ENCODE measurements at places on chromosomes 5 and 9. TPM values are rescaled to one million over a fixed set of nuclear protein-coding genes. Genes with fewer than 3 reads are reported as not detected.

Gene RBM27
- 7.5 TPM for total RNA-seq

Gene CER1
- total RNA-seq, result not detected

Gene C6
- not detected for total RNA-seq

Gene TAF11L5
- total RNA-seq, result not detected

Gene HSPA5
- total RNA-seq, result 119 TPM

Gene DOK3
- total RNA-seq, result 3.3 TPM

DNA sequence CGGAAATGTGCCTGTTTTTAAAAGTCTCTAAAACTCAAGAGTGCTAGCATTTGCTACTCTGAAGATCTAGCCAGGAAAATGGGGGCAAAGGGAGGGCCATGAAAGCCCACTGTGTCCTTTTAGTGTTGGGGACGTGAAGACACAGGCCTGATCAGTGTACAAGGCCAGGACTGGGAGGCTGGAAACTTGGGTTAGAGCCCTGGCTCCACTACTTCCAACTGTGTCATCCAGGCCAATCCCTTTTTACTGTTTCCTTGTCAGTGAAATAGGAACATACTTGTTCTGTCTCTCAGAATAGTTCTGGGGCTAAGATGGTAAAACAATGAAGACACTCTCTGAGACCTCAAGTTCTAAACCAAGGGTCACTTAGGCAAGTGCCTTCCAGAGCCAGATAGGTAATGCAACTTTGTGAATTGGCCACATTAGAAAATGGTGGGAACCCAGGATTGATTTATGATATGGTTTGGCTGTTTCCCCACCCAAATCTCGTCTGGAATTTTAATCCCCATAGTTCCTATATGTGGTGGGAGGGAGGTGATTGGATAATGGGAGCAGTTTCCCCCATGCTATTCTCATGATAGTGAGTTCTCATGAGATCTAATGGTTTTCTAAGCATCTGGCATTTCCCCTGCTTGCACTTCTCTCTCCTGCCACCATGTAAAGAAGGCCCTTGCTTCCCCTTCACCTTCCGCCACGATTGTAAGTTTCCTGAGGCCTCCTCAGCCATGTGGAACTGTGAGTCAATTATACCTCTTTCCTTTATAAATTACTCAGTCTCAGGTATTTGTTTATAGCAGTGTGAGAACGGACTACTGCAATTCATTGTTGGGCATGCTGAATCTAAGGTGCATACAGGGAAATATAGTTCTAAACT lies 30.4 kb upstream of the B4GALT1 start:
- ATAC-seq, result peak; percentile 26

DNA sequence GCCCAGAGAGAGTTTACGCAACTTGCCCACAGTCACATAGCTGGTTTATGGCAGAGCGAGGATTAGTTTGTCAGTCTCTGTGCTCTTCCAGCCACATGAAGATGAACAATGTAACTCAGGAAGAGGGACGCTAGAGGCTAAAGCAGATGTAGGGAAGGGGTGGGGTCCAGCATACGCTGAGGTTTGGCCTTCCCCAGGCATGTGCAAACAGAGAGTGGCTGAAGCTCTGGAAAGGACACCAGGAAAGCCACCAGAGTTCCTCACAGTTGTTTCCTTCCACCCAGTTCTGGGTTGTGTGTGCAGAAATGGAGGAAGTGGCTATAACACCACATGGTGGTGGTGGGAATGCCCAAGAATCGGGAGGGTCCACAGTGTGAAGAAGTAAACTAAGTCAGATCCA lies 60.0 kb downstream of the SNX18 start:
- no peak for ATAC-seq

GRCh38 chr9:125747053-125747764 lies at the start of gene PBX3:
PBX3 (plus strand) TSS chr9:125747373.
- peak; percentile 5 for ATAC-seq

DNA sequence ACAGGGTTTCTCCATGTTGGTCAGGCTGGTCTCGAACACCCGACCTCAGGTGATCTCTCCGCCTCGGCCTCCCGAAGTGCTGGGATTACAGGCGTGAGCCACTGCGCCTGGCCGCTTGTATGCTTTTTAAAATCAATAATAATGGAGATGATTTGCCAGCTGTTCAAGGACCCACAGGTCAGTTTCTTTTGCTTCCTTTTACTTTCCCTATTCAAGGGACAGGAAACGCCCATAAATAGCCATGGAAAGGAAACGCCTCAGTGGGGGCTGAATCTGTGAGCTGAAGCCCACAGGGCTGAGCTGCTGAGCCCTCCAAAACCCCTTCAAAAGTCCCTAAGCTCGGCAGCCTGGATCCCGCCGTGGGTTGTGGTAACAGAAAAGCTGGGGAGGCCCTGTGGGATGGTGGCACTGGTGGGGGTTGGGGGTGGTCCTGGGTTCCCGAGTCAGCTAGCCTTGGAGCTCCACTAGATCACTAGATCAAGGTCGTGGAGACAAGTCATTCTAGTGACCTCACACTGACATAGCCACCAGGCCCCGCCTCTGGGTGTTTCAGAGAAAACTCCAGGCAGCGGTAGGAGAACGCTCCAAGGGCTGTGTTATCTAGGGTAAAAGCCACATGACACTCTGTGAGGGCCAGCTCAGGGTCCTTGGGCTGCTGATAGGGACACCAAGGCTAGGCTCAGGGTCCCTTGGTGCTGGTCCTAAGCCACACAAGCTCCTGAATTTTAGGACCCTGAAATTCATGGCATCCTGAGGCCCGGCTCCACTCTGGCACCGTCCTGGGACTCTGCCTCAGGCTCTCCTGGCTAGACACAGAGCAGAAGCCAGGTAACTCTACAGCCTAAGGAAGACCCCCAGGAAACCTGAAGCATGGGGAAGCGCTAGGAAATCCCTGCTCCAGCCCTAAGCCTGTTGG lies 18.0 kb upstream of the DUSP1 start:
- peak; percentile 34 for ATAC-seq

All from esophagus mucosa (tissue), 1 donor.